NCI-H1092 treated with DMSO at 0.1 percent for 48 hours (cell line): ENCODE measurements at places on chromosomes 2 and 18.

DNA sequence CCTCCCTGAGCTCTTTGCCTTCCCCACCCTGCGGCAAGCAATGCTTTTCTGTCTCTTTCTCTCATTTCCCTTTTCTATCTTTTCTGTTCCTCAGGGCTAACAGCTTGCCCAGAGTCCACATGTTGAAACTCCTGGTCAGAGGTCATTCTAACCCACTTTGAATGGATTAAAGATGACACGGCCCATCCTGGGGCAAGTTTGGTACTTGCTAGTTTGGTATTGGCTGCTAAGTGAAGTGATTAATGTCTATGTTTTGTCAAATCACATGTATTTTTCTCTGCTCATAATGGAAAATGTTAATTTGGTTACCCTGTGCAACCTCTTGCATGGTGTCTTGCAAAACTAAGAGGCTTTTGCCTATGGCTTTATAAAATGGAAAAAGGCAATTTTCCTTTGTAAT is 960.2 kb downstream of the CNTNAP5 start:
- no peak for DNase-seq

- no peak for DNase-seq
These were observed 221.8 kb downstream of the ANAPC1 start for GRCh38 chr2:111662039-111662770.

DNA sequence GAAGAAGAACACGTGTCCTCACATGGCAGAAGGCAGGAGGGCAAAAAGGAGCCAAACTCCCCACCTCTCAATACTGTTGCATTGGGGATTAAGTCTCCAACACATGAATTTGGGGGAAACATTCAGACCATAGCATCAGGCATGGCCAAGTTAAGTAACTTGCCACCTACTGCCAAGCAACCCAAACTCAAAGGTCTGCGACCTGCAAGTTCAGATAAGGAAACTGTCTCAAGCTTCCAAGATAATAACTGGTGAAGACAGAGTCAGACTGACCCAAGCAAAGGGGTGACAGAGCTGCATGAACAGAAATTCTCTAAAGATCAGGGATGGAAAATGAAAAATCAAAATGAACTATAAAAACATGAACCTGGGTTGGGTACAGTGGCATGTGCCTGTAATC is 188.7 kb upstream of the SIX3 start:
- DNase-seq, result no peak

DNA sequence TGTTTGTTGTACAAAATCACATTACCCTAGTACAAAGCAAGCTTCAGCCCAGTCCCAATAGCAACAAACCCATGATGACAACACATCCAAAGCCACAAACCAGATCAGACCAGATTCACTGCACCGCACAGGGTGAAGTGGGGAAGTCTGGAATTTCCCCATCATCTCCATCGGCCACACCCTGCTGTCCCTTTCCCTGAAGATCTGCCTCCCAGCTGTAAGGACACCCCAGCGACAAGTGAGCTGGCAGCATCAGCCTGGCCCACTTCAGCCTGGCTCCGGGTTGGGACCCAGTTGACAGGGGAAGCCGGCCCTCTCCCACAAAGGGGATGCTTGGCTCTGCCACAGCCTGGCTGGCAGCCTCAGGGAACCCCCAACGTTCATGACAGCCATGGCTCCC is 207.6 kb downstream of the MGAT5 start:
- no peak for DNase-seq

DNA sequence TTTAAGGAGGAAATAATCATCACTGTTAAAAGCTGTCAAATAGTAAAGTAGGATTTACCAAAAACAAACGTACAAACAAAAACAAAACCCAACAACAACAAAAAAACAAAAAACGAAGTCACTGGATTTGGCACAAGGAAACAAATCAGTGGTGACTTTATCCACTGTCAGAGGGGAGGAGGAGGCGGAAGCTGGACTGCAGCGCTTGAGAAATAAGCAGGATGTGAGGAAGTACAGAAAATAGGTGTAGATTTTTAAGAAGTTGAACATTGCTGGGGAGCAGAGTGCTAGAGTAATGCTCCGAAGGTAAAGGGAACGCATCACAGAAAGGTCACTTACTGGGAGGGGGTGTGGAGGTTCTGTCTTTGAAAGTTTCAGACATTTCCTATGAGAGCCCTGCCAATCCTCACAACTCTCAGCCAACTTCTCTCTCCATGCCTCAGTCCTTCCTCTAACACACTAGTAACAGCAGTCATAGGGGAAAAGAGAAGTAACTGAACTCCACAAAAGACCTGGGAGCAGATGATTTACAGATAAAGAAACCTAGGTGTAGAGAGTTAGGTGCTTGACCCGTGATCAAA is 220.2 kb upstream of the SMAD7 start:
- no peak for DNase-seq

GRCh38 chr2:173625315-173625714 is 270.6 kb downstream of the CDCA7 start:
- no peak for DNase-seq

- no peak for DNase-seq
These were observed 17.3 kb downstream of the NCK2 start for GRCh38 chr2:105761931-105762515.

- DNase-seq, result no peak
These were observed 26.5 kb downstream of the SLC16A14 start for GRCh38 chr2:230042195-230042594.

GRCh38 chr2:64672708-64673107 is 19.0 kb upstream of the SERTAD2 start:
- DNase-seq, result no peak

- DNase-seq, result no peak
These were observed 1.6 kb upstream of the RALB start for GRCh38 chr2:120251078-120251477.

- no peak for DNase-seq
These were observed 490.3 kb downstream of the CCDC85A start for GRCh38 chr2:56674084-56674483.

- no peak for DNase-seq
These were observed 14.3 kb downstream of the KCNG2 start for GRCh38 chr18:79812052-79812451.

GRCh38 chr2:11688222-11689069 is 18.5 kb upstream of the NTSR2 start:
- peak; percentile 21 for DNase-seq

- no peak for DNase-seq
These were observed 874 bp downstream of the WDR43 start for GRCh38 chr2:28895189-28895893.

GRCh38 chr2:149816756-149817551 is 229.4 kb upstream of the MMADHC start:
- DNase-seq, result no peak

- DNase-seq, result no peak
These were observed 101.0 kb upstream of the RIOK3 start for GRCh38 chr18:23352042-23352441.

GRCh38 chr2:189900726-189901125 is 116.5 kb downstream of the PMS1 start:
- no peak for DNase-seq

DNA sequence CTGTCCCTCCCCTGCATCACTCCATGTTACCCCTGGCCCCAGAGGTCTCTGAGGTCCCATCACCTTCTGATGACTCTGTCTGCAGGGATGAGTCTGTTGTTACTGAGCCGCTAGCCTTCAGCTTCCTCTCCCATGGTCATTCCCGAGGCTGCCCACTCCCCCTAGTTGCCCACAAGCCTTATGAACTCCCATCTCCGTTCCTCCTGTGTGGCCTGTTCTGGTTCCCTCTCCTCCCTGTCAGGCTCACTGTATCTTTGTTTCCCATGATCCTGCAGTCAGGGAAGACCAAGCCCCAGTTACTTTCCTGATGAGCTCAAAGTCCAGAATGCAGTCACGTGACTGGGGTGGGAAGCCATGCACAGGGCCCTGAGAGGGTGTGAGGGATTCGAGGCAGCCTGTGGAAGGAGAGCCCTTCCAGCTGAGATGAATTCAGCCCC is 39.5 kb downstream of the INPP4A start:
- no peak for DNase-seq

DNA sequence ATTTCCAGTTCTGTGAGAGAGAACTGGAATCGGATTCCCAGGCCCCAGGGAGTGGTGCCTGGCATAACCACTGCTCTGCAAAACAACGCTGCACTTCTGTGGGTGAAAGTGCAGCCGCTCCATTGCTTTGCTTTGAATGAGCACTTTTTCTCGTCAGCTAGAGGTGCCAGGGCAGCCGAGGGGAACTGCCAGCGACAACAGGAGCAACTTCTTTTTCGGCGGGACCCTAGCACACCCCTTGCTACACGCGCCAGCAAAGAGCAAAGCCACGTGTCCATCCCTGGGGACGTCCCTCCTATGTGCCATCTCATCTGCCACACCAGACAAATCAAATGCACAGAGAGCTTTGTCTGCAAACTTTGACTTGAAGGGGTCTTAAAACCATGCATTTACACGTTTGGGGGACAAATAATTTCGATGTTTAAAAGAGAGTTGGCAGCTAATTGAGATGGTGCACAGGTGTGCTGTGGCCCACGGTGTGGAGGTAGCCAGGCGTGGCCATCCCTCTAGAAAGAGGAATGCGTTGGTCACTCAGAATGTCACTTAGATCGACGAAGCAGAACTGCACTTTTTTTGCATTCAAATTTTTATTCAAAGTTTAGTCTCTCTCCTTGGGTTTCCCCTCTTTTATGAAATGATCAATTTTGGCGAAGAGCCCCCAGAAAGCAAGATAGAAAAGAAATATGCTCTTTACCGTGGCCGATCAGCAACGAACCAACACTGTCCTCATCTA is 151.8 kb downstream of the MBP start:
- DNase-seq, result no peak

DNA sequence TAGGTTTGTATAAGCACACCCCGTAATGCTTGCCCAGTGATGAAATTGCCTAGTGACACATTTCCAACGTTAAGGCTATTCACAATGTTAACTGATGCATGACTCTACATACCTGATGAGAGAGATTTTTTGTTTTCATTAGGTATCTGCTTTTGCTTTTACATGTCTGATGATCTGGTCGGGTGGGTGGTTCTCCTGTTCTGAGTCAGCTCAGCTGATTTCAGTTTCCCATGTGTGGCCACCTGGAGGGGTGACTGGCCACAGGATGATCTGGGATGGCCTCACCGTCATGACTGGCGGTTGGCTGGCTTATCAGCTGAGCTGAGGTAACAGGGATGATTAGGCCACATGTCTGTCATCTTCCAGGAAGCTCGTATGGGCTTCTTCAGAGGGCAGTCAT is 33.8 kb upstream of the ACYP2 start:
- no peak for DNase-seq

GRCh38 chr2:16287831-16288230 is 347.5 kb downstream of the MYCN start:
- no peak for DNase-seq

DNA sequence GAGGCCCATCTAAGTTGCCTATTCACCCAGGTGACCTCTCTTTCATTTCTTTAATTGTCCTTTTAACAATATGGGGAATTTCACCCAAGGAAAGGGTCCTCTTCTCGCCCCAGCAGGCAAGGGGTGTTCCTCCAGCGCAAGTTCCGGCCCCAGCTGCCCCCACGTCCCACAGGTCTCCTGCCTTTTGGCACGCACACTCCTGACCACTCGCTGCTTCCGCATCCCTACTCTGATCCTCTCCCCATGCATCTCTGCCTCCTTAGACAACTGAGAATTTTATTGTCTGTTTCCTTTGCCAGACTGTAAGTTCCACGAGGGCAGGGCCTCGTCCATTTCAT is 684 bp upstream of the ARPC2 start:
- DNase-seq, result no peak

DNA sequence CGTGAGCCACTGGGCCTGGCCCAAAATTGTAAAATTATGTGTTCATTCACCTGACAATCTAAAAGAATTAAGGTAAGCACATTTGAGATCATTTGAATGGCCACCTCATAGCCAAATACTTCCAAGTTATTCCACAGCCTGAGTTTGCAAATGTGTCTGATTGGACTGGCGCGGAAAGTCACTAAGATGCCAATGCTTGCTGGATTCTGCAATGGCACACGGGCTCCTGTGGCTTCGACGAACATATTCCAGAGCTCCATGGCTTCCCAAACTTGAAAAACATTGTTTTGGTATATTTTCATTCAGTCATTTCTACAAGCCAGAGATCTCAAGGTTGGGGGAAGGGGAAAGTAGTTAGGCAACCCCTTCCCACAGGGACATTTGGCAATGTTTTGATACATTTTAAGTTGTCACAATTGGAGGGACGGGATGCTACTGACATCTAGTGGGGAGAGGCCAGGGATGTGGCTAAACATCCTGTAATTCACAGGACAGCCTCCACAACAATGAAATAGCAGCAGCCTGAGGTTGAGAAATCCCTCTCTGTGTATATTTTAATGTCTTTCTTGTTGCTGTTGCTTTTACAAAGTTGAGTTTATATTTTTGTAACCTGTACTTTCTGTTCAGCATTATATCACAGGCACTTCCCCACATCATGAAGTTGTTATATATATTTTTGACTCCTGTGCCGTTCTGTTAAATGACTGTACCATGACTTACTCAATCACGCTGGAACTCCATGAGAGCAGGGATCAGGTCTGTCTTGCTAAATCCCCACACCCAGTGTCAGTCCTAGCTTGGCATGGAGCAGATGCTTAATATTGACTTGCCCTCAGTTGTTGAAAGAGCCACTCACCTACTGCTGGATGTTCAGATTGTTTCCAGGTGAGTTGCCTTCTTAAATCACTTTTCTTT is 56.9 kb downstream of the COL4A4 start:
- peak; percentile 55 for DNase-seq

DNA sequence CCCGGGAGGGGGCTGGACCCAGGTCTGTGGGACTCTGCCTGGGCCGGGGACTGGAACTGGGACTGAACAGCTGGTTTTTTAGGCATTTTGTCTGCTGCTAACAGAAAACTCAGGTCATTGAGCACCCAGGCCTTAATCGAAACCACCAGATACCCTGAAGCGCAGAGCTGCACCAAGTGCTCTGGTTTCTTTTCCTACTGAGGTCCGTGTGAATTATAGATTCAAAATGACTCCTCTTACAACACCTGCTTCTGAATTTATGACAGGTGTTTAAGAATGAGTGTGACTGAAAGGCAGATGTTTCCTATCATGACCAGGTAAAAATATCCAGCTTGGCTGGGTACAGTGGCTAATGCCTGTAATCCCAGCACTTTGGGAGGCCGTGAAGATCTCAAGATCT is 47.8 kb downstream of the TRAPPC12 start:
- no peak for DNase-seq

GRCh38 chr18:12015416-12016062 is 34.2 kb downstream of the IMPA2 start:
- DNase-seq, result no peak

- no peak for DNase-seq
These were observed 228.0 kb downstream of the EIPR1 start for GRCh38 chr2:3149441-3150217.
